ENCODE measurements at places on chromosomes 5 and 9.

DNA sequence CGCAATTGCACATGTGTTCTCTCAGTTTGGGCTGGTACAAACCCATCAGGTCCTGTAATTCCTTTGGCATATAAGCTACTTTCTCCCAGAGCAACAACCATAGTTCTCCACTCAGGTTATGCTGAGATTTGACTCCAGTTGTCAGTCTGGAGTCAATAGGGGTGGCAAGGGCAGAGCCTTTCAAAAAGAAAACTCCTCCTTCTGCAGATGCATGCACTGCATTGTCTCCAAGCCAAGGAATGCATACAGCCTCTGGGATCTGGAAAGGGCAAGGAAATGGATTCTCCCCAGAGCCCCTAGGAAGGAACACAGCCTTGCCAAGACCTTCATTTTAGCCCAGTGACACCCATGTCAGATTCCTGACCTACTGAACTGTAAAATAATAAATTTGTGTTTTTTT lies 31.0 kb upstream of the GZMA start:
- no peak for DNase-seq

DNA sequence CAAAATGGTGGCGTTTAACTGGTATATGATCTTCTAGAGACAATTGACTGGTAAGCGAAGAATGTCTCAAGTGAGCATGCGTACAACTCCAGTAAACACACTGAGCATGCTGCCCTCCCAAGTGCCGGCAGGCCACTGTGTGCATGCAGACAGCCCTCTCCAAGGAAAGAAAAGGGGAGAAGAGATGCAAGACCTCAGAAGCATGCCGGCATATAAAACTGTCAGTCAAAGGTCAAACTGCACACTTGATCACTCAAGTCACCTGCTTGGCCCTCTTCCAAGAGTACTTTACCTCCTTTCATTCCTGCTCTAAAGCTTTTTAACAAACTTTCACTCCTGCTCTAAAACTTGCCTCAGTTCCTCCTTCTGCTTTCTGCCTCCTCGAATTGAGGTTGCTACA lies 910.2 kb downstream of the TAF11L14 start:
- DNase-seq = no peak

- DNase-seq = no peak
Observed at GRCh38 chr5:116395631-116396203, 178.9 kb downstream of the SEMA6A start.

DNA sequence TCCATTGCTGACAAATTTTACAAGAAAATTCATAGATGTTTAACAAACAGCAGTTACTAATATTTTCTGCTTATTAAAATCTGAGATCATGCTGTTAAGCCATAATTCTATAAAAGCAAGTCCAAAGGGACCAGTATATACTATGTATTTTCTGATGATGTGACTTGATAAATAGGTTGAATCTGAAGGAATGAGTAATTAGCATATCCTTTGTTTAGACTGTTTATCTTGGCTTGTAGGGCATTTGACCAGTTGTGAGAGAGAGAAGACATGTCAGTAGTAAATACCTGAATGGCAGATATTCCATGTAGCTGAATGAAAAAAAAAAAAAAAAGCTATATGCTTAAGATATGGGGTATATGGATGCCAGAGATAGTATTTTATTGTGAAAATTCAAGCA lies 14.6 kb downstream of the CPEB4 start:
- DNase-seq = no peak

DNA sequence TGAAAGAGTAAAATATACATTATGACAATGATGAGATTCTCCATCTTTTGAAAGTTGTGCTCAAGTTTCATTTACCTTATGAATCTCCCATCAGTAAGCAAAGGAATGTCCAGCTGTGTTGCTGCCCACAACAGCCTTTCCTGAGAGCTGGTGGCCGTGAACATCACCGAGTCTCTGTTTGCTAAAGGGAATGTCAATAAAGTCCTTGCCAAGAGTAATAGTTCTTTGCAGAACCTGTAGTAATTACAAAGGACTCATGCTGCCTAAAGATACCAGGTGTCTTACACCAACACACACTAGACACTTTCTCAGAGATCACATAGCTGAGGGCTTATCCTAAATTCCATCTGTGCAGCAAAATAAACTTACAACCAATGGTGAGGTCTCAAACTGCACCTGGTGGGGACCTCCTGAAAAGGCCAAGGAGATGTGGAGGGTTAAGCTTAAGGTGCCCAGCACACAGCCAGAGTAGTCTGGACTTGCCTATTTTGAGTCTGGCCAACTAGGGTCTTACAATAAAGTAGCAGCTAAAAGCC lies 111.1 kb upstream of the DAPK1 start:
- DNase-seq = no peak

DNA sequence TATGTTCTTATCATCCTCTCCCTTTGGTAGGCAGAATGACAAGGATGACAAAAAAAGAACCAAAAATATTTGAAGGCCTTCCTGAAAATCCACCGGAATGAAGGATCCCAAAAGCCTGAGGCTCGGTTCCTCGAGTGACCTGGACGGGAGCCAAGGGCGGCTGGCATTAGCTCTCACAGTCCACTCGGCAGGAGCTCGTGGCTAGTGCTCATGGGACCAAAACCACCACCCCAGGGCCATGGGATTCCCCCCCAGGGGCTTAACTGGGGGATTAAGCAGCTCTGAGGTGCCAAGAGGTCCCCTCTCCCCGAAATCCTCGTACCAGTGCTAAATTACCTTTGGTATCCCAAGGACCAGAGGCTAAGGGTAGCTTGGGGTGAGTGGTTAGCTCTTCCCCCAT lies 586 bp upstream of the PDZD2 start:
- DNase-seq = no peak

GRCh38 chr9:106420511-106420944 lies 442.4 kb upstream of the ZNF462 start:
- DNase-seq = peak; percentile 89

DNA sequence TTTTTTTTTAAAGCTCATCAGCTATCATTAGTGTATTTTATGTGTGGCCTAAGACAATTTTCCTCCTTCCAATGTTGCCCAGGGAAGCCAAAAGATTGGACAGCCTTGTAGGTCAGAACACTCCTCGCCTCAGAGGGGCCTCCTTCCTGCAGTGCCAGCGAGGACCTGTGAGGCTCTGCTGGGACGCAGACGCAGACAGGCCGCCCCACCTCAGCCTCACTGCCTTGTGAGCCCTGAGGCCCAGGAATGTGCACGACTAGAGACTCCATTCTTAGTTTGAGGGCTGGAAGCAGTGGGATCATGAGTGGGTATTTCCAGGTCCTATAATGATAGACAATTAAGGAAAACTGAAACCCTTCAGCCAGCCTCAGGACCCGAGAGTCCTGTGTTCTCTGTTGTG lies 85.4 kb downstream of the PJA2 start:
- DNase-seq = no peak

DNA sequence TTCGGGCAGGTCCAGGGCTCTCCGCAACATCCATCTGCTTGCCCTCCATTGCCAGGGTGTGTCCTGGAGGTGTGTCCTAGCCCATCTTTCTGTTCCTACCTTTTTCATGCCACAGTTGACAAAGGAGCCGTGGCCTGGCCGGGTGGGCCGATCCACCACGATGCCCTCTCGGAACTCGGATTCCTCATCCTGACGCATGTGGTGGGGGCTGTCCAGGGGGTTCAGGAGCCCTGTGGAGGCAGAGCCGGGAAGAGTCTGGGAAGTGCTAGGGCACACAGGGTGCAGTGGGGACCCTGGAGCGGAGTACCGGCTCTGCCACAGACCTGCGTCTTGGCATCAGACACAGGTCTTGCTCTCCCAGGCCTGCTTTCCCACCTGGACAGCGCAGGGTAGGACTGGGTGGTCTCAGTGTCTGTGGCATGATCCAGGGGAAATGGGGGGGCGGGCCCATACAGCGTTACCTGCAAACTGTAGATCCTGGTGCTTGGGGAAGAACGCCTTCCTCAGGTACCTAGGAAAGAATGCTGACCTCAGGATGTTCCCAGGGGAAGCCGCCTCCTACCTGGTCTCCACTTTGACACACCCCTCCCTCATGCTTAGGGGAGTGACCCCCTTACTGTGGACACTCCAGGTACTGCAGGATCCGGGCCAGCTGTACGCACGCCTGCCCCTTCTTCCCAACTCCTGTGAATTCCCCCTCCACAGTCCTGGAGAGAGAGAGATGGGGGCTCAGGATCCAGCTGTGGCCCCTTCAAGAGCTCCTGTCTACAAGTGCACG lies 3.5 kb downstream of the SPOUT1 start:
- DNase-seq = no peak

DNA sequence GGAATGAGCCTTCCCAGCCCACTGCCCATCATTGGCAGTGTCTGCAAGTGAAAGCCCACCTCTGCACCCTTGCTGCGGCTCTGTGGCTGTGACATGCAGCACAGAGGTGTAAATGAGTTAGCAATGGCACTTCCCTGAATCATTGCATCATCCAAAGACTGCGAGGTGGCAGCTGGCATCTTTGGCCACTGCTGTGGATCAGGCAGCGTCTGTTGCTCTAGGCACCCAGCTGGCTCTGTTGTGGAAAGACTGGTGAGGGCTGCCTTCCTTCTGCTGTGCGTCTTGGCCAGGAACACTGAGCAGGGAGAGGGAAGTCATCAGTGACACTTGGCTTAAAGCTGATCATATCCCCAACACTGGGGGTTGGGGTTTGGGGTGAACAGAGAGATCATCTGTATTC lies 64.5 kb downstream of the MFAP3 start:
- DNase-seq = no peak

GRCh38 chr5:76861612-76862011 lies 11.8 kb downstream of the S100Z start:
- no peak for DNase-seq

GRCh38 chr5:143801252-143801939 lies 10.6 kb upstream of the HMHB1 start:
- DNase-seq = no peak

DNA sequence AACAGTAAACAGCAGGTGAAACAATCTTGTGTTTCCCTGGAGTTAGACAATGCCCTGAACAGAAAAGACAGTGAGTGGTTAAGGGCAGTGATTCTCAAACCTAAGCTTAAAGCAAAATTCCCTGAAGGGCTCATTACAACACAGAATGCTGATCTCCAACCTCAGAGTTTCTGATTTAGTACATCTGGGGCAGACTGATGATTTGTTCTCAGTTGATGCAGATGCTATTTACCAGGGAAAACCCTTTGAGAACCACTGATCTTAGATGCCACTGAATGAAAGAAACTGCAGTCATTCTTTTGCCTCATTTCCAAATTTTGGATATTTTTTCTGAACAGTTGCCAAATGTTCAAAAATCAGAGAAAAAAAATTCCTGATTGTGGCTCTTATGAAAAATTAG lies 18.7 kb upstream of the ADAM19 start:
- no peak for DNase-seq

- DNase-seq = no peak
Observed at GRCh38 chr5:132763181-132764036, 13.6 kb downstream of the SEPTIN8 start.

GRCh38 chr9:90090997-90091396 lies 486.2 kb downstream of the GADD45G start:
- DNase-seq = no peak

DNA sequence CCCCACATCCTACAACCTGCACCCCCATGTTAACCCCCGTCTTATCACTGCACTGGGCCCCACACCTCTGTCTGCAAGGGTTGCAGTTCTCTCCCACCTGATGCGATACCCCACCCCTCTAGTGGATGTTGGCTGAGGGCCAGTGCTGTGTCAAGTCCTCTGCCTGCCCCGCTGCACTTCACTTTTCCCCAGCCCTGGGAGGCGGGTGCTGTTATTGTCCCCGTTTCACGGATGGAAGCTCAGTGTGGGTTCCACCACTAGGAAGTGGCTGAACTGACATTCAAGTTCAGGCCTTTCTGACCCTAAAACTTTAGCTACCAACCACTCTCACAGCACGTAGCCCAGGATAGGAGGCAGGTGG lies 3.5 kb downstream of the SNCB start:
- no peak for DNase-seq

DNA sequence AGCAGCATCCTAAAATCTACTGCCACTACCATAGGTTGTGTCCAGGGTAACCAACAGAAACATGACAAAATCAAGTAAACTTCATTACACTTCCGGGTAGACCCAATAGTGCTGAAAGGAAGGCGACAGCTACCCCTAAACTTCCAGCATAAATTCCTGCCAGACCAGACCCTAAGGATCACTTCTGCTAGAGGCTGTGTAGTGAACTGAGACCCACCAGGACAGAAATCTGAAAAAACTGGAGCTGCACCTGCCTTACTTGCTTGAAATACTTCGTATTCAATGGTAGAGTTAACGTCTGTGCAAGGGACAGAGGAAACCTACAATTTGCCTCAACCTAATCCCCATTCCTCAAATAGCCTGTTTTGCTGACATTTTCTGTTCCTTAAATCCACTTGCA lies 1.0 kb upstream of the SECISBP2 start:
- no peak for DNase-seq

- no peak for DNase-seq
Observed at GRCh38 chr9:80049096-80049782, 477.5 kb downstream of the TLE4 start.

GRCh38 chr5:50889790-50890189 lies 223.4 kb downstream of the PARP8 start:
- DNase-seq = peak; percentile 1

DNA sequence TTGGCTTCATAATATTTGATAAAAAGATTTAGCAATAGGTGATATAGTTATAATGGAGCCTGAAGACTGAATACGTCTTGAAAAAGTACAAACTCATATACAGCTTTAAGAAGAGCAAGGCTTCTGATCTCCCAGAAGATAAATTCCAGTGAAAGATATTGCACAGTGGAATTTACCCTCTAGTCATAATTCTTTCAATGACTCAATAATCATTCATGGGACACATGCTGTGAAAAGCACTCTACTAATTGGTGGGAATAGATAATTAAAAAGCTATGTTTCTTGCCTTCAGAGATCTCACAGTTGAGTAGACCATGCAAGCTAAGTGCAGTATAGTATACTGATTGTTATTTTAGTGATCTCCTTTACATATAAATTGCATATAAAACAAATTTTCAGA lies 538.6 kb upstream of the CYLC2 start:
- DNase-seq = peak; percentile 59

DNA sequence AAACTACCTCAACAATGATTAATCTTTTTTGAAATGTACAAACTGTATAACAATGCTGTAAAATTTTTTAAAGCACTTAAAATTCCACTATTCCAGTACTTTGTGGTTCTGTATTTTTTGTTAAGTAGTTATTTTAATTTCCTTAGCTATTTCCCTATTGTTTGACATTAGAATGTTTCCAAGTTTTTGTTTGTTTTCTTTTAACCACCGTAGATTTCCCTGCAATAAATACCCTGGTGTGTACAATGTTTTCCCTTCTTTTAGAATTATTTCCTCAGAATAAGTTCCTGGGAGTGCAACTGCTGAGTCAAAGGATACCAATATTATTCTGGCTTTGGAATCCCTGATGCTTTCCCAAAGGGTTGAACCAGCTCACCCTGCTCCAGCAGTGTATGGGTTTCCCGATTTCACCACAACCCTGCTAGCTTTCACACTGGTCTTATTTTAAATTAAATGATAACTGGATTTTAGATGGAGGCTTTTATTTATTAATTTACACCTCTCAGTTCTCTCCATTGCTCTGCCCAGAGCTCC lies 20.6 kb upstream of the ANGPTL2 start:
- DNase-seq = no peak

GRCh38 chr9:115118879-115119218 lies 892 bp upstream of the TNC start:
- DNase-seq = peak; percentile 94

- DNase-seq = peak; percentile 51
Observed at GRCh38 chr5:167678481-167678880, 613.0 kb upstream of the WWC1 start.

GRCh38 chr5:102532123-102532522 lies 33.3 kb upstream of the SLCO6A1 start:
- peak; percentile 47 for DNase-seq

- DNase-seq = no peak
Observed at GRCh38 chr5:169777159-169777558, 140.1 kb downstream of the DOCK2 start.

GRCh38 chr5:151153300-151153699 lies 4.3 kb downstream of the ANXA6 start:
- DNase-seq = no peak
